ENCODE measurements at places on chromosomes 16 and 17.
A peak's percentile ranks its signal among the peaks of the same experiment; 100 is the strongest.

GRCh38 chr17:1555651-1556471 lies 6.7 kb downstream of the PITPNA start:
- DNase-seq, result no peak

DNA sequence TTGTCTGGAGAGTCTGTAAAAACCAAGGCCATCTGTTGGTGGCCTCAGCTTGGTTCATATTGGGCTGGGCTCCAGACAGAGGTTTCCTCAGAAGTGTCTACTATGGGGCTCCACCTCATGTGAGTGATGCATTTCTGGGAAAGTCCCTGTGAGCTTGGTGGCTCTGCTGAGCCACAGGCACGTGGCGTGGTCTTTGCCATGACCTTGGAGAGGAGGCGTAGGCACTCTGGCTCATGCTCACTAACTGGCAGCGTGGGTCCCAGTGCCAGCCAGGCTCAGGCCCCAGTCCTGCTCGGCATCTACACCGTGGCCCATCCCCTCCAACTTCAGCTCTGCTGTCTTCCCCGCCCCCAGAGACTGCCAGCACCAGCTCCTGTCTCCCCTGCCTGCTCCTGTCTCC lies 10.7 kb upstream of the SMTNL2 start:
- DNase-seq, result no peak

DNA sequence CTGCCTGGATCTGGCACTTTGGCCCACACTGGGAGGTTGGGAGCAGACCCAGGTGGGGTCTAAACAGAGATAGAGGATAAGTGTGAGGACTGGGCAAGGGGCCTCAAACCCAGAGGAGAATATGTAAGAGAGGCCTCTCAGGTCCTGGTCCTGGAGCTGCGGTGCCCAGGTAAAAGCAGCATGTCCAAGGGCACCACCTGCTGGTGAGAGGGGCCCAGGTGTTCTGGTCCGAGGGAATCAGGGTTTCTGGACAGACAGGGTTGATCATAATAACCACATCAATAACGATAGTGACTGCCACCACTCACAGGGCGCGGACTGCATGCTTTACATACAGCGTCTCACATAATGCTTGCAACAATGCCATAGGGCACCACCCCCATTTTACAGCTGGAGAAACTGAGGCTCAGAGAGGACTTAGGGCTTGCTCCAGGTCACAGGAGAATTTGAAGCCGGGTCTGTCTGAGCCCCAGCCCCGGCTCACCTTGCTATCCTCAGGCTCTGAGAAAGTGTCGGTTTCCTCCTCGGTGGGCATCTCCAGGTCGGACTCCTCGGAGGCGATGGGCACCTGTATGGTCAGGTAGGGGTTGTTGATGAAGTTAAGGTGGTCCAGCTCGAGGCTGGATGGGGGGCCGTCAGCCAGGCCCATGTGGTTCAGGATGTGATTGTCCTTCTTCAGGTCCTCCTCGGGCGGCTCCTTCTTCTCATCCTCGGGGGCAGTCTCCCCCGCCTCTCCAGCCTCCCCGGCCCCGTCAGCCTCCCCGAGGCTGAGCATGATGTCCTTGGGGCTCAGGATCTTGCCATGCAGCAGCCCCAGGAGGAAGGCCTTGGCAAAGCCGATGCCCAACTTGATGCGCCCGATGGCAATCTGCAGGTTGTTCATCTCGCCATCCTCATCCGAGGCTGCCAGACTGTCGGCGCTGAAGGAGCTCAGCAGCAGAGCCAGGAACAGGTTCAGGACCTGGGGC lies 19.1 kb upstream of the CD79B start:
- DNase-seq, result no peak

DNA sequence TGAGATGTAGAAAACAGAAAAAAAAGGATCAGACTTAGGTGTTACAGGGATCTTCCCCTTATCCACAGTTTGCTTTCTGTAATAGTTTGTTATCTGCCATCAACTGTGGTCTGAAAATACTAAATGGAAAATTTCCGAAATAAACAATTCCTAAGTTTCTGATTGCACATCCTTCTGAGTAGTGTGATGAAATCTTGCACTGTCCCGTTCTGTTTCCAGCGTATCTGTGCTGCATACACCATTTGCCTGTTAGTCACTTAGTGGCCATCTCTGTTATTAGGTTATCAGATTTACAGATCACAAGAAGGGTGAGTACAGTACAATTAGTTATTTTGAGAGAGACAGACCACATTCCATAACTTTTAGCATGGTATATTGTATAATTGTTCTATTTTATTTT lies 185.6 kb upstream of the CPHXL start:
- DNase-seq, result no peak

- DNase-seq, result peak; percentile 26
These were observed 363.2 kb downstream of the SNX29 start for GRCh38 chr16:12339686-12340085.

DNA sequence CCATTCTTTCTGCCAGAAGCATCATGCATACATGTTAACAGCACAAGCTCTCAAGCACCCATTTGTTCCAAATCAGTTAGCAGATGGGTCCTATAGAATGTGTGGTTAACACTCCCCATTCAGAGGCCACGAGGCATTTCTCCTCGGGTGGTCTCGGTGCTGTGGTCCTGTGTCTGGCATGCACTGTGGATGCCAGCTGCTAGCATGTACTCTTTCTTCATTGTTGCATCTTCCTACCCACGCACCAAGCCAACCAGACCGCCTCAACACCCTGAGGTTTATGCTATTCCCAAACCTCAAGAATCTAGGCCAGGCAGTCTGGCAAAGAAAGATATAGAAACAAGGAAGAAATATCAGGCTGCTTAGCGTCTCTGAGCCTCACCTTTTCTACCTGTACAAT lies 27.8 kb upstream of the MRTFB start:
- no peak for DNase-seq

- DNase-seq, result no peak
These were observed 500 bp upstream of the TMEM114 start for GRCh38 chr16:8590811-8591210.

DNA sequence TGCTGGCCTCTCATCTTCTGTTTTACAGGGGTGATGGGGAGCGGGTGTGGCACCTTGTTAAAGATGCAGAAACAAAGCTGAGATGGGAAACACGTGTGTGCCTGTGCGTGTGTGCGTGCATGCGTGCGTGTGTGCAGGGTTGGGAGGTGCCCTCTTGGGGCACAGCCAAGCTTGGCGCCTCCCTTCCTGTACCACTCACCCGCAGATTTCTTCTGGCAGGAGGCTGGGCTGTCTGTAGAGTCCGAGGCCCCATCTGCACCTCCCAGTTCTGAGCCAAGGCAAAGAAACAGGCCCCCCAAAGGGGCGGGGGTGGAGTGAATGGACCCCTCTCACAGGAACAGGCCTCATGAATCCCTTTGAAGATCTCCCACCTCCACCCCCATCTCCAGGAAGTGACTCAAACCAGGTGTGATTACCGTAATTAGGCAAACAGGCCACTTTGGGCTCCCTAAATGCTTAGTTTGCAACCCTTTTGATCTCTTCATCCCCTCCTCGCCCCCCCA lies 20.9 kb downstream of the TNS4 start:
- DNase-seq, result no peak

GRCh38 chr17:81018044-81018802 lies 16.7 kb upstream of the BAIAP2 start:
- no peak for DNase-seq

- no peak for DNase-seq
These were observed 179.2 kb downstream of the MAP2K6 start for GRCh38 chr17:69593716-69594115.

- DNase-seq, result no peak
These were observed 189.7 kb downstream of the CNTNAP4 start for GRCh38 chr16:76466871-76467270.

- no peak for DNase-seq
These were observed 55.6 kb upstream of the MAP3K14 start for GRCh38 chr17:45372325-45372869.

DNA sequence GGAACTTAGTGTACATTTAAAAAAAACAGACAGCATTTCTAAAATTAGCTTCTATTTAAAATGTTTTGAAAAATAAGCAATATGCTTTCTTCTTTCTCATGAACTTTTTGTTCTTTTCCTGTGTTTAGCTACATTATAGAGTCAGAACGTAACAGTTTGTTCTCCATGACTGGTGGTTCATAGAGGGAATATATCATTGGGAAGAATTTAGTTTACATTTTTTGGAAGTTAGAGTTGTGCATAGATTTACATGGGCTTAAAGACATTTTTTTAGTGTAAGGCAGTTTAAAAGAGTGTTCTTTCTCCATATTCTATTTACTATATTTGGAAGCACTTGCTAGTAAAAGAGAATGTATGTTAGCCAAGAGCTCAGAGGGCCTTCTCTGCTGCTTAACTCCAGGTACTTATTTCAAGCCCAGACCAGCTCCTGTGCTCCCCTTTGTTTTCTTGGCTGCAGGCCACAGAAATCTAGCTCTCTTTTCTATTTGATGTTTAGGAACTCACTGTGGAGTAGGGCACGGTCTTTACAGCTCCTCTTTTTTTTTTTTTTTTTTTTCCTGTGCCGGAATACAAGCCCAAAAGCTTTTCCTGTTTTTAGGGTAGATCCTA lies 20.2 kb downstream of the AP2B1 start:
- DNase-seq, result no peak

- no peak for DNase-seq
These were observed 3.2 kb downstream of the TMC6 start for GRCh38 chr17:78125138-78125913.

DNA sequence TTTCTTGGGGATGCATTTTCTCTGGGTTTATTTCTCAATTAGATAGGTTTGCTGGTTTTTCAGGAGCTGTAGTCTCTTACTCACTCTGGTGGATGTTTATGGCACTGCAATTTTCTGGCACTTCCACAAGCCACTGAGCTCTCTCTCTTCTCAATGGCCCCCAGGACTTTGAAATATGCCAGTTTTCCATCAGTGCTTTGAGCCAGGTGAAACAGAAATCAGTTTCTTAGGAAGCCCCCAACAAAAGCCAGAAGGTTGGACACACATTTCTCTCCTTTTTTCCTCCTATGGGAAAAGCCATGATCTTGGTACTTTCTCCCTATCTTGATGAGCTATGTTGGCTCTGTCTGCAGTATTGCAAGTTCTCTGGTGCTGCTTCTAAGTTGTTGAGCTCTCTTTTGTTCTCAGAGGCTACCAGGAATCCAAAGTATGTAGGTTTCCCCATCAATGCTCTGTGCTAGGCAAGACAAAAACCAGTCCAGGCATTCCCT lies 90.7 kb upstream of the SMIM36 start:
- DNase-seq, result no peak

DNA sequence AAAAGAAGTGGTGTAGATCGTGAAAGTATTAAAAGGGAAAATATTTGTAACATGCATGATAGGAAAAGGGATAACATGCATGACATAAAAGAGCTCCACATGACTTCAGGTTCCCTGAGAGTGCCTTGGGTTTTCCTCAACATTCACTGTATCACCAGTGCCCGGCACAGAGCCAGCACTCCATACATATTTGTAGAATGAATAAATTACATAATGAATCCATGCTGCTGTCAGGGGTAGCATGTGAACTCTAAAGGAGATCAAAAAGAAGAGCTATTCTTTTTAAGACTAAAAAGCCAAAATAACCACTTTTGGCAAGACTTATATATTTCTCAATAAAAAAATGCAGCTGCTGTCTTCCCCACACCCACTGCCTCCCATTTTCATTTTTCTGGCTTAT lies 2.7 kb upstream of the ZNF594 start:
- peak; percentile 32 for DNase-seq

- no peak for DNase-seq
These were observed 1.1 kb downstream of the NSRP1 start for GRCh38 chr17:30117675-30118081.

- DNase-seq, result no peak
These were observed 79.9 kb downstream of the LITAF start for GRCh38 chr16:11506741-11507305.

- no peak for DNase-seq
These were observed 13.1 kb downstream of the MAP2K3 start for GRCh38 chr17:21297597-21297996.

DNA sequence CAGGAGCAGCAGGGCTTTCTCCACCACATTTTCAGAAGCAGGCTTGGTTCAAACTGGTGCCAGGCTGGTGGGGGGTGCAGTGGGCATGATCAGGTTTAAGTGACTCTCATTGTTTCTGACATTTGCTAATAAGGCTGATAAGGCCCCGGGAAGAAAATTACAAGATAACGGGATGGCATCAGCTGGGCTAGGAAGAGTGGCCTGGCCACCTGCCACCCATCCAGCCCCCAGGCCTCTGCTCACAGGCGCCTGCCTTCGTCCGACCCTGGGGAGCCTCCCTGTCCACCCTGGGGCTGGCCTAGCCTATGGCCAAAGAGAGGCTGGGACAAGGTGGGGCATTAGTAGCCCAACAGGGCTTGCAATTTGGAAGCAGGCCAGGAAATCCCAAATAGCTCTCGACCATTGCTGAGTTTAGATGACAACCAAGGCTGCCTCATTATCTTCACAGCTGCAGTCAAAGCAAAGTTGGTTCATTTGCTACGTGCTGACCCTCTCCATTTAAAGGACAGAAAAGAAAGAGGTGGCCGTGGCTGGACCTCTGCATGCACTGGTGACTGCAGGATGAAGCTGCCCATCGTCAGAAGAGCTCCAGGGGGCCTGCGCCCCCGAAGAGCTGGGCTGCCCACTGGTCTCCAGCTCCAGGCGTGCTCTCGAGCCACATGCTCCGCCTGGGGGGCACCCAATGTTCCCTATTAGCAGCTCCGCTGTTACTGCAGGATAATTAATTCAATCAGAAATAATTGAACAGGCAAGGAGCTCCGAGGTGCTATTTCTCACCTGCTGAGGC lies 44.9 kb downstream of the PEMT start:
- DNase-seq, result no peak

DNA sequence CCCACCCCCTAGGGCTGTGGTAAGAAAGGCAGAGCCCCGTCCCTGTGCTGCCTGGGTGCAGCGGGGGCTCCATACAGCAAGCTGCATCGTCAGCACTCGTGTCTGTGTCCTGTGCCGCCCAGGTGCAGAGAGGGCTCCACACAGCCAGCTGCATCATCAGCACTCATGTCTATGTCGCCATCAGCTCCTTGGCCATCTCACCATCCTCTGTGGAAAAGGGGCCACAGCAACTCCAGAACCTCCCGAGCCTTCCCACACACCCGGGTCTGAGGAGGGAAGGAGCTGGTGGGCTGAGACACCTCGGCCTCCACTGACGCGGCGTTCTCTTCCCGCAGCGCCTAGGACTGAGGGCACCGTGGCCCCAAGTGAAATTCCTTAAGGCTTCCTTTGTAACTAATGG lies 72.9 kb upstream of the CHMP6 start:
- no peak for DNase-seq

- no peak for DNase-seq
These were observed 32.1 kb downstream of the TANC2 start for GRCh38 chr17:62998166-62998565.

GRCh38 chr17:69492410-69493071 lies 78.0 kb downstream of the MAP2K6 start:
- peak; percentile 86 for DNase-seq
